Naive B cell (primary cell): ENCODE measurements at places on chromosomes 3 and 15. TPM values are rescaled to one million over a fixed set of nuclear protein-coding genes. Genes with fewer than 3 reads are reported as not detected.

The TM4SF1 gene
- not detected for polyA plus RNA-seq

The DPH3 gene
- 25.9 TPM for polyA plus RNA-seq

DNA sequence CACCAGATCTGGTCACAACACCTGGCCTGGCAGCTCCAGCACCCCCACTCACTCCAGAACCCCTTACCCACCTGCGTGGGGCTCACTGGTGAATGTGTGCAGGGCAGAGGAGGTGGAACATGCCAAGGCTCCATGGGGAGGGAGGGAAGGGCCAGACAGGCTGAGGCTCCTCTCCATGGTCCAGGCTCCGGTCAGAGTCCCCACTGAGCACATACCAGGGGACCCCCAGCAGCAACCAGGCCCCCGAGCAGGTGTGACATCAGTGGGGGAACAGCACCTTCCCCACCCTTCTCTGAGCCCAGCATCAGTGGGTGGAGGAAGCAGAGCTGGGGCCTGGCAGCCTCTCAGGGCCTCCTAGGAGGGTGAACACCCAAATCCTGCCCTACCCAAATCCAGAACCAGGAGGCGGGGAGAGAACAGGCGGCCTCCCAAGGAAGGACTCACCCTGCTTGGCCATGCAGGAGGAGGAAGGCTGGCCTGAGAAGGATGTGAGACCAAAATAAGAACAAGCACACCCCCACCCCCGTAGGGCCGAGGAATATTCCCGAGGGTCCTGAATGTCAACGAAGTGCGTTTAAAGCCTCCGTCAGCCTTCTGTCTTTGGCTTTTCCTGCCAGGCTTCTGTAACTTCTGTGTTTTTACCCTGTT, 1.1 kb upstream of the GP9 start:
- peaks cover 31% of the 10 kb centered on the region for H3K27me3 ChIP-seq
- H3K36me3 ChIP-seq = no peaks in the 10 kb centered on the region
- peaks cover 4% of the 10 kb centered on the region for H3K4me1 ChIP-seq
- H3K27ac ChIP-seq = no peak overlapping the region
- no peak overlapping the region for H3K4me3 ChIP-seq
- no peak for DNase-seq

- no peak overlapping the region for H3K27ac ChIP-seq
- H3K27me3 ChIP-seq = no peaks in the 10 kb centered on the region
- no peak overlapping the region for H3K4me3 ChIP-seq
- no peaks in the 10 kb centered on the region for H3K4me1 ChIP-seq
- no peak for DNase-seq
Measured at GRCh38 chr3:170117134-170117533, 64.4 kb downstream of the PHC3 start.

DNA sequence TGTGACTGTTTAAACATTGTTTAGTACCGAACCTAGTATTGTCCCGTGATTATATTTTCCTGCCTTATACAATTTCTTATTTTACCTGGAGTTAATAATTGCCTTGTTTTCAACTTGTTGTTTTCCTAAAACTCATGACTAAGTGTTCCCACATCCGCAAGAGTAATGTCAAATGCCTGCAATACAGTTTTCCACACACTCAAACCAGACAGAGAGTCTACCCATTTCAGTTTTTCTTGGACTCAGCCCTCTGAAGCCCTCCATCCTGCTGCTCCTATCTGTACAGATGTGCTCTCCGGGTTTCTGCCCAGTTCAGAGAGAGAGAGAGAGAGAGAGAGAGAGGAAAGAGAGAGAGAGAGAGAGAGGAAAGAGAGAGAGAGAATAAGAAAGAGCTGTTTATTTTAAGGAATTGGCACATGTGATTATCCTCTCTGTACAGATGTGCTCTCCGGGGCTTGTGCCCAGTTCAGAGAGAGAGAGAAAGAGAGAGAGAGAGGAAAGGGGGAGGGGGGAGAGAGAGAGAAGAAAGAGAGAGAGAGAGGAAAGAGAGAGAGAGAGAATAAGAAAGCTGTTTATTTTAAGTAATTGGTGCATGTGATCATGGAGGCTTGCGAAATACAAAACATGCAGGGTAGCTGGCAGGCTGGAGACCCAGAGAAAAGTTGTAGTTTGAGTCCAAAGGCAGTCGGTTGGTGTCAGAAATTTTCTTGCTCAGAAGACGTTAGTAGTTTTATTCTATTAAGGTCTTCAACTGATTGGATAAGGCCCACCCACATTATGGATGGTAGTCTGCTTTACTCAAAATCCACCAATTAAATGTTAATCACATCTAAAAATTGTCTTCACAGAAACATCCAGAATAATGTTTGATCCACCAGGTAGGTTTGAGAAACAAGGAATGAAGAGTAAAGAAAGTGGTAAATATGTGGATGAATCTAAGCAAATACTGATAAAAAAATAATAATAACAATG, 104.1 kb upstream of the GOLGA8J start:
- H3K27me3 ChIP-seq = peaks cover 6% of the 10 kb centered on the region
- H3K27ac ChIP-seq = no peak overlapping the region
- H3K36me3 ChIP-seq = no peaks in the 10 kb centered on the region
- DNase-seq = no peak
- no peaks in the 10 kb centered on the region for H3K4me1 ChIP-seq

The ZSCAN2 gene
- 8.6 TPM for polyA plus RNA-seq

DNA sequence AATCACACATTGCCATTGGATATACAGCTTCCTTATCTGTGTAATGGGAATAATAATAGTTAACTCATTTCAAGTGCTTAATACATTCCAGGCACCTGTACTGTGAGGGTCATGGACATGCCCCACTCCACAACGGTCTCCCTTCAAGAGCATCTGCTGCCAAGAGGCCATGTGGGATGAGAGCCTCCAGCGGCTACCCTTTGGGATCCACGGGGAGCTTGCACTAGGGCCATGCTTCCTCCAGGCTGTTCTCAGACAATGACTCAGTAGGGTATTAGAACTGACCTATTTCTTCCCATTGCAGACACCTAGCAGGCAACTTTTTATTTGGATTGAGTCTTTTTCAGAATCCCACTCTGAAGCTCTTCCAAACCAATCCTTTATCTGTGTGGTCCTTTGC, 1078.9 kb downstream of the TUSC7 start:
- no peaks in the 10 kb centered on the region for H3K36me3 ChIP-seq
- H3K4me3 ChIP-seq = no peak overlapping the region
- H3K4me1 ChIP-seq = no peaks in the 10 kb centered on the region
- no peak for DNase-seq

DNA sequence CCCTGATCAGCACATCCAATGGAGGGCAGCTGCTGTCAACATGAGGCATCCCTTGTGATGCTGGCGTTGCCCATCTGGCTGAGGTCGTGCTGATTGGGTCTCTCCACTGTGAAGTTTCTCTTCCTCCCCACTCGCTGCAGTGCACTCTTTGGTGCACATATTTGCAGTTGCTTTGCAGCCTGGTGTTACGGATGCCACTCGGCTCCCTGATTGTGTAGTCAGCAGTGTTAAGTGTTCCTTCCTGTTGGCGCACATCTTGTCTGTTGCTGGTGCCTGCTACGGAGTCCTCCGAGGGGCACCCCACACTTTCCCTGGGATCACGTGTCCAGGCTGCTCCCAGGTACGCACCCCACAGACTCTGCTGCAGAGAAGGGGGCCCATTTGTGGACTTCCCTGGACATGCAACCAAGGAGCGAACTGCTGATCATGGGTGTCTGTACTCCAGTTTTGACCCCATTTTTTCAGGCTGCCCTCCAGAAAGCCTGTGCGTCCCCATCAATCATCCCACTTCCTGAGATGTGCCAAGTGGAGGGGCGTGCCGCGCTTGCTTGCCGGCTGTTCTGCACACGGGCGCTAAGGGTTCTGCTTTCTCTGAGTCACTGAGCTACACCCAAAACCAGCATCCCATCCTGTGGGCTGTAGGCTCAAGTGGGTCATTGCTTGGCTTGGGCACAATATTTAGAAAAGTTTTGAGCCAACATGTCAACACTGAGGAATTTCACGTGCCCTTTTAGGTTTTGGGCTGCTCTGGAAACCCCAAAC, 98.6 kb downstream of the FBLN2 start:
- H3K27me3 ChIP-seq = peaks cover 74% of the 10 kb centered on the region
- no peak for DNase-seq
- H3K4me1 ChIP-seq = peaks cover 20% of the 10 kb centered on the region
- H3K27ac ChIP-seq = no peak overlapping the region

- no peaks in the 10 kb centered on the region for H3K27me3 ChIP-seq
- H3K27ac ChIP-seq = no peak overlapping the region
- peaks cover 3% of the 10 kb centered on the region for H3K4me1 ChIP-seq
- peaks cover 2% of the 10 kb centered on the region for H3K36me3 ChIP-seq
Measured at GRCh38 chr3:126883241-126883640, 99.7 kb upstream of the PLXNA1 start.

The MED12L gene
- not detected for polyA plus RNA-seq
